ENCODE measurements at places on chromosomes 2 and 18. TPM values are rescaled to one million over a fixed set of nuclear protein-coding genes. Genes with fewer than 3 reads are reported as not detected.
A peak's percentile ranks its signal among the peaks of the same experiment; 100 is the strongest.

- no peak for DNase-seq
These were observed 242.1 kb downstream of the TMX3 start for GRCh38 chr18:68472701-68473295.

The UGT1A3 gene
- not detected for polyA plus RNA-seq

GRCh38 chr18:51076503-51076902, 46.5 kb downstream of the SMAD4 start:
- DNase-seq: no peak

The MYCN gene
- polyA plus RNA-seq: 10.8 TPM

- peak; percentile 81 for DNase-seq
These were observed 16.7 kb downstream of the PKDCC start for GRCh38 chr2:42064417-42064942.

DNA sequence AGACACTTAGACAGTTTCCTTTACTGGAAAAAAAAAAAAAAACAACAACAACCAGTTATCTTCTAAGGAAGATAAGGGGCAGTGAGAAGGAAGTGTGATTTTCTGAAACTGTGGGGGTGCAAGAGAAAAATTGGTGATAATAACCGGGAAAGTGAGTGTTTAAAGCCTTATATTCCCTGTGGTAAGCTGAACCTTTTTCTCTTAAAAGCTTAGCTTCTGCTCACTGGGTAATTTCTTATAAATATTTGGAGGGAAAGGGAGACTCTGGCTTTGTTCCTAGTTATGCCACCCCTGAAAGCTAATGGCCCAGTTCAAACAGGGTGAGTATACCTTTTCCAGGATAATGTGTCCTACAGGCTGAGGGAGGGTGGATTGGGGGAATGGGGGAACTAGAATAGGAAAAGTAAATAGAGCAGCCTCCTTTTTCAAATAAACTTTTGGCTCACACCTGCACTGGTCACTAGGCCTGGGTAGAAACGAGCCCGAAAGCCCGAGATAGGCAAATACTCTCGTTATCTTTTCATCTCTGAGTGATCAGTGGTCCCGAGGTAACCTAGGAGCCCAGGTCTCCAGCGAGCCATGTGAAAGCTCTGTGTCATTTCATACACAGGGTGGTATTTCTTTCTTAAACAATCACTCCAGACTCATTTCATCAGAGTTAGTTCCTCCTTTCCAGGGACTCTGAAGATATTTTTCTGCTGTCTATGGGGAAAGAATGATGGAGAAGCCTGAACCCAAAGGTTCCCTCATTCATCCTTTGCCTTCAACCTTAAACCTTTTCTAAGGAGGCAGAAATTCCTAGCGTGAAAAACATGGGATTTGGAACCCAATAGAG, 15.5 kb upstream of the SRBD1 start:
- DNase-seq: no peak

GRCh38 chr2:209629597-209629996, 142.0 kb upstream of the UNC80 start:
- DNase-seq: no peak

The TFPI gene
- 79.7 TPM for polyA plus RNA-seq

DNA sequence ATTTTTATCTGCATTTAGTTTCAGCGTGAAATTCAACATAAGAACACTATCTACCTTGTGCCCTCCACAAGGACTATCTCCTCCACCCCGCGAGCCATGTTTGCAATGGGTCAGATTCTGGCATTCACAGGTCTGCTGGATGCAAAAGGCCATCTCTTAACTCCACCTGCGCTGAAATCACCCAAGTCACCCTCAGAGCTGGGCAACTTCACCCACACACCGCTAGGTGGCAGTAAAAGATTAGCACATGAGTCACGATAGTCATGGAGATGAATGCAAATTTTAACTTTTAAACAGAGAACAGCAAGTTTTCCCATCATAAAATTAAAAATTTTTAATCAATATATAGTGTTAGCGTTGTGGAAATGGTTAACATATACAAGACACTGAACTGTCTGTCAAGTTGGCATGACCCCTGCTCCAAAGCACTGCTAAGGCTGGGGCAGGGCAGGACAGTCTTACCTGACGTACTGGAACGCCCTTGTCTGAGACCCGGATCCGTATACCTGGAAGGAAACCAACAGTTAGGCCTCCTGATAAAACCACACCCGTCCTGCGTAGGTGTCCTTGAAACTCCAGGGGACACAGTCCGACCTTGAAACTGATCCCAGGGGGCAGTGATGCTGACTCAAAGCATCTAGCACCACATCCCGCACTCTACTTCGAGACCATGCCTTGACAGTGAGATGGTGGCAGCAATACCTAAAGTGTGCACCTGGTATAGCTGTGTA, 89.6 kb downstream of the UXS1 start:
- DNase-seq: peak; percentile 81

DNA sequence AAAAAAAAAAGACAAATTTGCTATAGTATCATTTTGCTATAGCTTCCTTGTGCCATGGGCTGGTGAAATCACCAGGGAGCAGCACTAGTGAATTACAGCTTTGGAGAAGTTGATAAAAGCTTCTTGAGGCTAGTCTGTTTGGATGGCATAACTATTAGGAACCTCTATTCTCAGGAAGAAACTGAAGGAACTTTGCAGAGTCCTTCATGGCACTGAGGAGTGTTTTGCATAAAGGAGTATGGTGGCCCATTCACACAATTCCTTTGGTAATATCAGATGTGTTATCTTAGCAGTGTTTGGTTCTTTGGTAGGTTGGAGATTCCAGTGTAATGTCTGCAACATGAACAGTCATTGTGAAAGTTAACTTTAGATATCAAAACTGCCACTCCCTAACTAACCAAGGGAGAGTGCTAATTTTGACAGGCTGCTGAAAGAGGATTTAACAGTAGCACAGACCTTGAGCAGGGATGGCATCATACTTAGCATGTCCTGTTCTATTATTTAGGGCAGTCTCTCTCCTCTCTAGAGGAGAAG, 76.6 kb upstream of the ZFP36L2 start:
- no peak for DNase-seq

The PPIL3 gene
- polyA plus RNA-seq: 23.0 TPM

DNA sequence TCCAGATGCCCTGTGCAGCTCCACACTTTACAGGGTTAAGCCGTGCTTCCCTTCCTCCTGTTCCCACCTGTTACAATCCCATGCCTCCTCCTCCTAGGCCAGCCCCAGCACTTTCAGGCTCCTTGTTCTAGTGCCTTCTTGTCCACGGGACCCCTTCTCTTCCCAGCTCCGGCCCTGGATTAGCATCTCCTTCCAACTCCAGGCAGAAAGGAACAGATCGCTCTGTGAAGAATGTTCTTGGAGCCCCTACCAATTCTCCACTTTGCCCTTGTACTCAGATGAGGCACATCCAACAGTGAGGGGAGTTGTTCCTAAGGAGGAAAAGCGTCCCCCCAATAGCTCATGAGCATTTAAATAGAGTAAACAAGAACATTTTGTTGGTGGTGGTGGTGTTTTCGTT, 72.7 kb downstream of the CABLES1 start:
- DNase-seq: no peak

GRCh38 chr2:65918760-65919187, 486.4 kb upstream of the SPRED2 start:
- peak; percentile 25 for DNase-seq

The MORN2 gene
- polyA plus RNA-seq: 26.4 TPM

The CPLX4 gene
- not detected for polyA plus RNA-seq

DNA sequence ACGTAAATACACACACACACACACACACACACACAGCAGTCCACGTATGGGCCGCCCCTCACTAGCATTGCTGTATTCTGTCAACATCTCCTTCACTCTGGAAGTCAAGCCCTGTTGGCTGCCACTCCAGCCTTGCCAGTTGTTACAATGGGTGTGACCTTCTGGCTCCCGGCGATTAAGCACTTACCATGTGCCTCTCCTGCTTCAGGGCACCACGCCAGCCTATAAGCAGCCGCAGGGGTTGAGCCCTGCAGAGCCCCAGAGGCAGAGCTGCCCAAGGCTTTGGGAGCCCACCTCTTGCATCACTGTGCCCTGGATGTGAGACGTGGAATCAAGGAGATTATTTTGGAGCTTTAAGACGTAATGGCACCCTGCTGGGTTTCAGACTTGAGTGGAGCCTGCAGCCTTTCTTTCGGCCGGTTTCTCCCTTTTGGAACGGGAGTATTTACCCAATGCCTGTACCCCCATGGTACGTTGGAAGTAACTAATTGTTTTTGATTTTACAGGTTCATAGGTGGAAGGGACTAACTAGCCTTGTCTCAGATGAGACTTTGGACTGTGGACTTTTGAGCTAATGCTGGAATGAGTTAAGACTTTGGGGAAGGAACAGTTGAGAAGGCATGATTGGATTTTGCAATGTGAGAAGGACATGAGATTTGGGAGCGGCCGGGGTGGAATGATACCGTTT, 54.5 kb upstream of the ROCK2 start:
- no peak for DNase-seq

The SCN3A gene
- polyA plus RNA-seq: 2.4 TPM

DNA sequence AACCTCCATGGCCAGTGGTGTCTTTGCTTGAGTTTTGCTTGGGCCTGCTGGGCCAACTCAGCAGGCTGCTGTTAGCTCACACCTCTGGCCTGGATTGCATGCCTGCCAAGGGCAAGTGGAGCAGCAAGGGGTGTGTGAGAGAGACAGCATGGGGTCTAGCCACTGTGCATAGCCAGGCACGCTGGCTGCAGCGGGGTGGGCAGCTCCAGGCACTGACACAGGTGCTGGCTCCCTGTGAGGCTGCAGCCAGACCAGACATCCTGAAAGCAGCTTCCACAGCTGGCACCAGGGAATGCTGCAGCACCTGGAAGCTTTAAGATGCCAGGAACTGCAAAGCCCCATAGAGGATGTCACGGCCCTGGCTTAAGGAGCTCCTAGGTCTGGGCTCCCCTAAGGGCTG, 376.4 kb upstream of the VWC2L start:
- no peak for DNase-seq

The RAB27B gene
- 4.5 TPM for polyA plus RNA-seq

The MAL gene
- polyA plus RNA-seq: not detected

DNA sequence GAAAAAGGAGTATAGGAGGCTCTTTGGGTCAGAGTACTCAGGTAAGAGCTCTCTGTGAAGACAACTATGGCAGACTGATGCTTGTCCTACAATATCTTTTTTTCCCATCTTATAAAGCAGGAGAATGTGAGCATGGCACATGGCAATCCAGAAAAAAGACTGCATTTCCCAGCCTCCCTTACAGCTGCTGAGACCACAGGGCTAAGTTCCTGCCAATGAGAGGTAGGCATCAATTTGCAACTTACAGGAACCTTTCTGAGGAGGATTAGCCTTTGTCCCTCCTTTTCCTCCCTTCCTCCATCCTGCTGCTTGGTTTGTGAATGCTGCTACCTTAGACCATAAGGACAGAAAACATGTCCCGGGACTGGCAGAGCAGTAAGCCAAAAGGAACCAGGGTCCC, 37.8 kb upstream of the ST8SIA5 start:
- no peak for DNase-seq

The NEURL3 gene
- 1.8 TPM for polyA plus RNA-seq

Data from hepatocyte (in vitro differentiated cells).